ENCODE measurements at places on chromosomes 7 and 10. TPM values are rescaled to one million over a fixed set of nuclear protein-coding genes. Genes with fewer than 3 reads are reported as not detected.

DNA sequence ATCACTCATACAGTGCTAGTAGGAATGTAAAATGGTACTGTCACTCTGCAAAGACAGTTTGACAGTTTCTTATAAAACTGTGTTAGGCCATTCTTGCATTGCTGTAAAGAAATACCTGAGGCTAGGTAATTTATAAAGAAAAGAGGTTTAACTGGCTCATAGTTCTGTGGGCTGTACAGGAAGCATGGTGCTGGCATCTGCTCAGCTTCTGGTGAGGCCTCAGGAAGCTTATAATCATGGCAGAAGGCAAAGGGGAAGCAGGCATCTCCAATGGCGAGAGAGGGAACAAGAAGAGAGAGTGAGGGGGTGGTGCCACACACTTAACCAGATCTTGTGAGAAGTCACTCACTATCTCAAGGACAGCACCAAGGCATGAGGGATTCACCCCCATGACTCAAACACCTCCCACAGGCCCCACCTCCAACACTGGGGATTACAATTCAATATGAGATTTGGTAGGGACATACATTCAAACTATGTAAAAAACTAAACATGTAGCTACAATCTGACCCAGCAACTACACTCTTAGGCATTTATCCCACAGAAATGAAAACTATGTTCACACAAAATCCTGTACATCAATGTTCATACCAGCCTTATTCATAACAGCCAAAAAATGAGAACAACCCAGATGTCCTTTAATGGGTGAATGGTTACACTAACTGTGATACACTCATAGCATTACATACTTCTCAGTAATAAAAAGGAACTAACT, 5.0 kb downstream of the ALDH18A1 start:
- no peak for DNase-seq
- H3K4me1 ChIP-seq, result peaks cover 5% of the 10 kb centered on the region
- H3K4me3 ChIP-seq, result no peak overlapping the region
- no peak overlapping the region for H3K27ac ChIP-seq

DNA sequence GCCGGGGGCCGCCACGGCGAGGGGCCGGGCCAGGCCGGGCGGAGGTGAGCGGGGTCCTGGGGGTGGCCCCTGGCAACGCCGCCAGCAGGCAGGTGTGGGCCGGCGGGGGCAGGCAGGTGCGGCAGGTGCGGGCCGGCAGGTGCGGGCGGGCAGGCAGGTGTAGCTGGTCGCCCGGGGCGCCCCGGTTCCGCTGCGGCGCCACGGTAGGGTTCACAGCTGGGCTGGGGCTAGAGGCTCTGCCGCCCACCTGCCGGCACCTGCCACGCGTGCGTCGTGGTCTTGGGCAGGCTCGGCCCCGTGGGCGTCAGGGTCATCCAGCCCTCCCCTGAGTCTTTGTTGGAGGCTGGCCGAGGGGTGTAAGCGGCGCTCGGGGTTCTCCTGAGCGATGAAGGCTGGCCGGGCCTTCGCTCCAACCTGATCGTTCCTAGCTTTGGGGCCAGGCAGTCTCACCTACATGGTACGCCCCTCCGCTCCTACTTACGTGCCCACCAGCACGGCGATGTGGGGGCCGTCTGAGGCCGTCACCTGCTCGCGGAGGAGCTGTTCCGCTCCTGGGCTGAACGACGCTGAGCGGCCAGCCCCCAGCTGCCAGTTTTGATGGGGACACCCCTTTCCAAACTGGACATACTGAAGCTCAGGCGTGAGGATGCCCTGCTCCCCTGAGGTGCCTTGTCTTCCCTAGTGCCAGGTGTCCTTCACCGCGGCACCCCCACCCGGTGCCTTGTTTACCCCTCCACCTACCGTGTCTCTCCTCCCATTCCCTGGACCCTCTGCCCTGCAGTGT, 493 bp downstream of the ZMIZ2 start:
- H3K4me3 ChIP-seq, result peak overlapping the region; percentile 60
- no peaks in the 10 kb centered on the region for H3K27me3 ChIP-seq
- H3K4me1 ChIP-seq, result peaks cover 21% of the 10 kb centered on the region
- H3K27ac ChIP-seq, result peak overlapping the region; percentile 95
- H3K36me3 ChIP-seq, result no peaks in the 10 kb centered on the region

CCDC146 gene
- 1.4 TPM for total RNA-seq

DNA sequence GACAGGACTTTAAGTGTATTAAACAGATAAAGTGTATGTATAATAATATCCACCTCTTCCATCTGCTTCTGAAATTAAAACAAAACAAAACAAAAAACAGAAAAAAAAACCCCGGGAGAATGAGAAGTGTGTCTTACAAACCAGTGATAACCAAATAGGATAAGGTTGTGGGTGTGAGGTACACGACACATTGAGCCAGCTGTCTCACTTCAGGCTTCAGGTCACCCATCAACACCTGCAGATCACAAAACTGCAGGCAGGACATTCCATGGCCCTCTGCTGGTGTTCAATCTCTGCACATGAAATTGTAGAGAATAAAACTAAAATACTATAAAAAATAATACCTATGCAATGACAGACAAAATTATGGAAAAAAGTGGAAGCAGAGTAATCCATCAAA, 339.9 kb downstream of the SFMBT2 start:
- H3K4me3 ChIP-seq, result no peak overlapping the region
- no peak overlapping the region for H3K27ac ChIP-seq
- DNase-seq, result no peak
